ENCODE measurements at places on chromosomes 4 and X. TPM values are rescaled to one million over a fixed set of nuclear protein-coding genes. Genes with fewer than 3 reads are reported as not detected.

Gene GABRQ
- total RNA-seq = not detected

Gene FGD1
- 3.7 TPM for total RNA-seq

Gene IL2
- total RNA-seq = not detected

Gene NLRP2B
- not detected for total RNA-seq

Gene SPANXN3
- total RNA-seq = not detected

Gene DKK2
- 15.1 TPM for total RNA-seq

Gene NOCT
- 4.8 TPM for total RNA-seq

Gene CITED1
- total RNA-seq = 0.43 TPM

Gene SHROOM4
- total RNA-seq = 43.5 TPM

Gene STIM2
- total RNA-seq = 36.7 TPM

Gene MAOA
- total RNA-seq = 176 TPM

Gene CYBB
- total RNA-seq = 225 TPM

Gene BMP3
- total RNA-seq = 15.5 TPM

Gene KLHL34
- not detected for total RNA-seq

DNA sequence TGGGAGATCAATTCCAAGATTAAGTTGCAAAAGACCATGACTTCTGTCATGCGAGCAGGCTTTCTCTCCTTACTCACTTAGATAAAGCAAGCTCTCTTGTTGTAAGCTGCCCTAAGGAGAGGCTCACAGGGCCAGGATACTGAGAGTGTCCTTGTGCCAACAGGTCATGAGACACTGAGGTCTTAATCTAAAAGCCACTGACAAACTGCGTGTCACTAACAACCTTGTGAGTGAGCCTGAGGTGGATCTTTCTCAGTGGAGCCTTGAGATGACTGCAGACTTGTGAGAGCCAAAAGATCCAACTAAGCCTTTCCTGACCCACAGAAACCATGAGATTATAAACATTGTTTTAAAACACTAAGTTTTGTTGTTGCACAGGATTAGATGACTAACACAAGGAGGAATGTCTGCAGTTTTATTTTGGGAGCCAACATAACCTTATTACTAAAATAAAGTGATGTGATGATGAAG lies 170.5 kb downstream of the SLC39A8 start:
- DNase-seq = no peak
- no peaks in the 10 kb centered on the region for H3K4me1 ChIP-seq
- H3K27me3 ChIP-seq = no peaks in the 10 kb centered on the region
- no peak overlapping the region for H3K4me3 ChIP-seq
- H3K36me3 ChIP-seq = no peaks in the 10 kb centered on the region
- no peak overlapping the region for H3K27ac ChIP-seq

DNA sequence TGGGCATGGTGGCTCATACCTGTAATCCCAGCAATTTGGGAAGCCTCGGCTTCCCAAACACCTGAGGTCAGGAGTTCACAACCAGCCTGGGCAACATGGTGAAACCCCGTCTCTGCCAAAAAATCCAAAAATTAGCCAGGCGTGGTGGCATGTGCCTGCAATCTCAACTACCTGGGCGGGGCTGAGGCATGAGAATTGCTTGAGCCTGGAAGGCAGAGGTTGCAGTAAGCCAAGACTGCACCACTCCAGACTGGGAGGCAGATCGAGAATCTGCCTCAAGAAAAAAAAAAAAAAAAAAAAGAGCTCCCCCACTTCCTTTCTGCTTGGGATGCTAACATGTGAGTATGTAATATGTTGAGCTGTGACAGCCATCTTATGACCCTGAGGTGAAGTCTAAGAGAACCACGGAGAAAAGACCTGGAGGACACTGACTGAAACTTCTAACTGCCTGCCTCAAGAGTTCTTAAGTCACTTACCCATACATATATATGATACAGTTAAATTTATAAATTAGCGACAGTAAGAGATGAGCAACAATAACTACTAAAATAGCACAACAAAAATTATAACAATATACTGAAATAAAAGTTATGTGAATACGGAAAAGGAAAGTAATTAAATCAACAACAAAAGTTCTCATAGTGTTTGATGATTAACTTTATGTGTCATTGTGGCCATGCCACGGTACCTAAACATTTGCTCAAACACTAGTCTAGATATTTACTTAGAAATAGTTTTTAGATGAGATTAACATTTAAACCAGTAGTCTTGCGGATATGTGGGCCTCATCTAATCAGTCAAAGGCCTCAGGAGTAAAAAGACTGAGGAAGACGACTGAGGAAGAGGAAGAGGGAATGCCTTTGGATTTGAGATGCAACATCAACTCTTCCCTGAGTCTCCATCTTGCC lies 178.3 kb downstream of the OPHN1 start:
- no peak overlapping the region for H3K4me3 ChIP-seq
- H3K27me3 ChIP-seq = no peaks in the 10 kb centered on the region
- peaks cover 3% of the 10 kb centered on the region for H3K4me1 ChIP-seq
- H3K27ac ChIP-seq = no peak overlapping the region
- H3K36me3 ChIP-seq = no peaks in the 10 kb centered on the region
- DNase-seq = no peak

DNA sequence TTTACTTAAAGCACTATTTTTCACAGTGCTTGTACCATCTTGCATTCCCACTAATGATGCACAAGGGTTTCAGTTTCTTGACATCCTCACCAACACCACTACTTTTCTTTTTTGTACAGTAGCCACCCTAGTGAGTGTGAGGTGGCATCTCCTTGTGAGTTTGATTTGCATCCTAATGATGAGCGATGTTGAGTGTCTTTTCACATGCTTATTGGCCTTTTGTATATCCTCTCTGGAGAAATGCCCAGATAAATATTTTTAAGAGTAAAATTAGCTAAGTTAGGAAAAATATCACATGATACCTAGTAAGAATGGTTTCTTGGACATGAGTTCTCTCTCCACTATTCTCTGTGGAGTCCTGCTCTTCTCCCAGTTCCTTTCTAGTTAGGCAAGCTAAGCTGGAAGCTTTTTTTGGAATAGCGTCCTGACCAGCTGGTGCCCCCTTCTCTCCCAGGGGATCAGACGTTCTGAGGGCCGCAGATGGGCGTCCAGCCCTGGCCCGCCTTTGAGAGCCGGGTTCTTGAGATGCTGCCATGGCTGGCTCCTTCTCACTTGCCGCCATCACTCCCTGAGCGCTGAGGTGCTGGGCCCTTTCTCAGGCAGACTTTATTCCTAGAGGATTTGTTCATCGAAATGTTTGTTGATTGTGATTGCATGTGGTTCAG lies 132.1 kb downstream of the ARHGAP10 start:
- H3K27ac ChIP-seq = no peak overlapping the region
- no peak overlapping the region for H3K4me3 ChIP-seq
- H3K4me1 ChIP-seq = no peaks in the 10 kb centered on the region

DNA sequence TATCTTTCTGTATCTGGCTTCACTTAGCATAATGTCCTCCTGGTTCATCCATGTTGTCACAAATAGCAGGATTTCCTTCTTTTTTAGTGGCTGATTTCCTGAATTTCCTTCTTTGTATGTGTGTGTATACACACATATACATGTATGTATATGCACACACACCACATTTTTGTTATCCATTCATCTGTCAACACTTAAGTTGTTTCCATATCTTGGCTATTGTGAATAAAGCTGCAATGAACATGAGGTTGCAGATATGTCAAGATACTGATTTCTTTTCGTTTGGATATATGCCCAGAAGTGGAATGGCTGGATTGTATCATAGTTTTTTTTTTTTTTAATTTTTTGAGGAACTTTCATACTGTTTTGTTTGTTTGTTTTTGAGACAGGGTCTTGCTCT lies 76.2 kb downstream of the WNK3 start:
- no peak for DNase-seq

GRCh38 chr4:127634181-127634580 lies 1.4 kb downstream of the INTU start:
- H3K36me3 ChIP-seq = no peaks in the 10 kb centered on the region
- H3K4me3 ChIP-seq = no peak overlapping the region
- DNase-seq = no peak
- H3K27ac ChIP-seq = no peak overlapping the region

DNA sequence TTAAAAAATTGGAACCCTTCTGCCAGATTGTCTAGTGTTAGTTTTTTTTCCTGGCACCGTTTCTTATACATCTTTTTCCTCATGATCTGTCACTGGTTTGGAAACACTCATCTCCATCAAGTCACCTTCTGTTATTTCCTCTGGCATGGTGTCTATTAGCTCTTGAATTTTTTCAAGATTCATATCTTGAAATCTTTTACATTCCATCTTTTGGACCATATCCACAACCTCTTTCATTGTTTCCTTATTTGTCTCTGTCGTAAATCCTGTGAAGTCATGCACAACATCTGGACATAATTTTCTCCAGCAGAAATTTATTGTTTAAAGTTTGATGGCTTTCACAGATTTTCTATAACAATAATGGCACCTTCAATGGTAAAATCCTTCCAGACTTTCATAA lies 10.2 kb upstream of the TMEM185A start:
- H3K4me1 ChIP-seq = no peaks in the 10 kb centered on the region
- H3K27ac ChIP-seq = no peak overlapping the region
- no peak for DNase-seq
- H3K36me3 ChIP-seq = no peaks in the 10 kb centered on the region
- no peak overlapping the region for H3K4me3 ChIP-seq

- DNase-seq = no peak
- no peaks in the 10 kb centered on the region for H3K27me3 ChIP-seq
- no peak overlapping the region for H3K27ac ChIP-seq
Measured at GRCh38 chr4:79048878-79049277, 109.6 kb upstream of the PAQR3 start.

- no peak for DNase-seq
- H3K27me3 ChIP-seq = no peaks in the 10 kb centered on the region
- H3K27ac ChIP-seq = no peak overlapping the region
- H3K4me1 ChIP-seq = no peaks in the 10 kb centered on the region
- no peaks in the 10 kb centered on the region for H3K36me3 ChIP-seq
- H3K4me3 ChIP-seq = no peak overlapping the region
Measured at GRCh38 chr4:112002248-112002661, 143.0 kb upstream of the FAM241A start.

- H3K27ac ChIP-seq = no peak overlapping the region
- H3K27me3 ChIP-seq = no peaks in the 10 kb centered on the region
- DNase-seq = no peak
- peaks cover 6% of the 10 kb centered on the region for H3K4me1 ChIP-seq
- no peaks in the 10 kb centered on the region for H3K36me3 ChIP-seq
- no peak overlapping the region for H3K4me3 ChIP-seq
Measured at GRCh38 chr4:118221227-118221800, 131.5 kb downstream of the PRSS12 start.

GRCh38 chr4:167196344-167197012 lies 37.8 kb downstream of the SPOCK3 start:
- no peaks in the 10 kb centered on the region for H3K36me3 ChIP-seq
- no peak for DNase-seq
- H3K27ac ChIP-seq = no peak overlapping the region
- no peaks in the 10 kb centered on the region for H3K4me1 ChIP-seq
- H3K27me3 ChIP-seq = no peaks in the 10 kb centered on the region
- no peak overlapping the region for H3K4me3 ChIP-seq

GRCh38 chr4:35757836-35758235 lies 486.5 kb downstream of the ARAP2 start:
- no peaks in the 10 kb centered on the region for H3K27me3 ChIP-seq
- H3K4me3 ChIP-seq = no peak overlapping the region
- no peaks in the 10 kb centered on the region for H3K4me1 ChIP-seq
- DNase-seq = no peak
- no peak overlapping the region for H3K27ac ChIP-seq
- H3K36me3 ChIP-seq = no peaks in the 10 kb centered on the region

DNA sequence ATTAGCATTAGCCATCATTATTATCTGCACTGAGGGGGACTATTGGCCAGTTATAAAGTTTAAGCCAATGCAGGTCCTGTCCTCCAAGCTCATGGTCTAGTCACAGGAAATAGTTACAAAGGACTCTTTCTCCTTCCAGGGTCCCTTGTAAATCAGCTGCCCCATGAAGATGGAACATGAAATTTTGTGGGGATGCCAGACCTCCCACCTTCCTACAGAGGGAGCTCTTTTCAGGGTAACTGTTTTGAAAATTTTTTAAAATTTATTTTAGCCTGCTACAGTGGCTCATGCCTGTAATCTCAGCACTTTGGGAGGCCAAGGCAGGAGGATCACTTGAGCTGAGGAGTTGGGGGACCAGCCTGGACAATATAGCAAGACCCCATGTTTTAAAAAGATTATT lies 124.4 kb upstream of the SLC34A2 start:
- no peaks in the 10 kb centered on the region for H3K4me1 ChIP-seq
- H3K4me3 ChIP-seq = no peak overlapping the region
- H3K27ac ChIP-seq = no peak overlapping the region
- no peaks in the 10 kb centered on the region for H3K36me3 ChIP-seq
- no peaks in the 10 kb centered on the region for H3K27me3 ChIP-seq
- no peak for DNase-seq
